ENCODE measurements at places on chromosomes 4 and X.

DNA sequence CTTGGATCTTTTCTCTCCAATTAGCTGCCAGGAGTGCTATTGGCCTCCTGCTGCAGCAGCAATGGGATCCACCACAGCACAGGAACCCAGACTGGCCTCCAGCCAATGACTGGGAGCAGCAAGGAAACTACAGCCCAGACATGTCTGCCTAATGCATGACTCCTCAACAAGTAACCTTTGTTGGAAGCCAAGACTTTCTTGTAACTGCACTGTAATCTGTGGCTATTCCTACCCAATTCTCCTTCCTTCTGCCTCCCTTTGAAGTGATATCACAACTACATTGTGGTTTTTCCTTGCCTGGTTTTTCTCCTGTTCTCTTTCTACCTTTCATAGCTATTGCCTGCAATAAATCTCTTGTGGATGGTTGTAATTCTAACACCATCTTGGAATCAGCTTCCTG lies 39.8 kb downstream of the SNCA start:
- no peak for DNase-seq

- DNase-seq = no peak
Measured at GRCh38 chr4:72463724-72464123, 105.3 kb downstream of the ADAMTS3 start.

- no peak for DNase-seq
Measured at GRCh38 chrX:43278440-43278839, 377.7 kb upstream of the MAOA start.

DNA sequence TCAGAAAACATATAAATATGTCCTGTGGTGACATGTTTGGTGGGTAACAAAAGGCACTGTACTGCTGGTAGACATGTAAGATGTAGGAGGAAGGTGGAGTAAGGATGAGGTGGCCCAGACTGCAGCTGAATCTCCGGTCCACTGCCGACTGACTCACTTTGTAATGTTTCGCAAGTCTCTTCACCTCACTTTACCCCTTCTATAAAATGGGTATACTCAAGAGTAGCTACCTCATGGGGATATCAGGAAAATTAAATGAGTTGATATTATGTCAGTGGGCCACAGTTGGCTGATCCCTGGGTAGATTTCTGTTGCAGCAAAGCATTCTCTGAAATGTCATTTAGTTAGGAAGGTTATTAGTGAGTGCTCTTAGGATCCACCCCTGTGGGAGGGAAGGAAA lies 22.1 kb downstream of the MRFAP1 start:
- no peak for DNase-seq

GRCh38 chrX:13215729-13216128 lies 104.1 kb downstream of the ATXN3L start:
- no peak for DNase-seq
